ENCODE measurements at places on chromosomes 7 and 10.
A peak's percentile ranks its signal among the peaks of the same experiment; 100 is the strongest.

GRCh38 chr7:18901982-18902421 lies 215.4 kb downstream of the TWIST1 start:
- DNase-seq = no peak

- DNase-seq = no peak
These were observed 24.8 kb upstream of the ZNF800 start for GRCh38 chr7:127417346-127417745.

DNA sequence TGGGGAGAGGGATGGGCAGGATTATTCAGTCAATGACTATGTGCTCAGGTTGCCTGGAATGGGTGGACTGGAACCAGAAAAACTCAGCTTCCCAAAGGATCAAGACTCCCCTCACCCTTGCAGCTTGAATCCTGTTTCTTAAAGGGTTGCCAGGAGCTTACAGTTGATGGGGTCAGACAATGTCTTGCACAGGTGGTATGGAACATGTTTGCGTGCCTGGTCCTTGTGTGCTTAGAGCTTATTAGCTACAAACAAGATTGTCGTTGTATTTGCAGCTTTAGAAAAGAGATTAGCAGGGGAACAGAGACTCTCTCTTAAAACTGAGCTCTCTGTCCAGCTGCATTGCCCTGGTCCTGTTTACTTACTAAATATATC lies 56.9 kb downstream of the PRR15 start:
- DNase-seq = peak; percentile 42

- DNase-seq = no peak
These were observed 265.0 kb downstream of the ADARB2 start for GRCh38 chr10:1472178-1472958.

GRCh38 chr7:88229302-88229995 lies 9.6 kb upstream of the SRI start:
- no peak for DNase-seq

DNA sequence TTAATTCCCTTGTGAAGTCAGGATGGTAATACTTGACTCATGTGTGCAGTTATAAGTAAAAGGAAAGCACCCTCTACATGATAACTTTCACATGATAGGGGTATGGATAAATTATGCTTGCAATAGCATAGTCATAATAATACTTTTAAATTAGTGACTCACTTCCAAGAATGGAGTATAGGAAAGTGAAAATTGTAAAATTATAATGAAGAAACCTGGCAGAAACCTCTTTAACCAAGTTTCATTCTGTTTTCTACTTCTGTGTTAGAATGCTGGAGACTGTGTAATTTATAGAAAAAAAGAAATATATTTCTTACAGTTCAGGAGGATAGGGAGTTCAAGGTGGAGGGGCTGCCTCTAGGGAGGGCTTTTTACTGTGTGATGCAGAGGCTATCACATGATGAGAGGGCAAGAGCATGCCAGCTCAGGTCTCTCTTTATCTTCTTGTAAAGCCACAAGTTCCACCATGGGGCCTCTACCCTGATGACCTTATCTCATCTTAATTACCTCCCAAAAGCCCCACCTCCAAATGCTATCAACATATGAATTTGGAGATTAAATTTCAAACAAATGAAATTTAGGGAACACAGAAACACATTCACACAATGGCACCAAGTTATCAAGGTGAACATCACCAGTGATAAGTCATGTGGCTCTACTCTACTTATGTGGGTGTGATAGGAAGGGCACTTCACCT lies 43.2 kb downstream of the HDAC9 start:
- DNase-seq = no peak

- DNase-seq = no peak
These were observed 170.6 kb downstream of the ARHGAP21 start for GRCh38 chr10:24553051-24553612.

- DNase-seq = no peak
These were observed 32.7 kb downstream of the CALML5 start for GRCh38 chr10:5466451-5467206.

GRCh38 chr7:29352041-29352440 lies 157.5 kb downstream of the CHN2 start:
- no peak for DNase-seq

- DNase-seq = no peak
These were observed 237.4 kb downstream of the CAMK1D start for GRCh38 chr10:12586741-12587140.

- DNase-seq = peak; percentile 72
These were observed 1.1 kb downstream of the WASL start for GRCh38 chr7:123747620-123748141.

GRCh38 chr7:95927756-95928155 lies 155.4 kb downstream of the DYNC1I1 start:
- no peak for DNase-seq

All from NCI-H748 treated with DMSO at 0.1 percent for 48 hours (cell line).